Substantia nigra (tissue), 51 donors: ENCODE measurements at places on chromosomes 4 and X.

- no peak for DNase-seq
Observed at GRCh38 chrX:141221611-141222010, 20.7 kb downstream of the SPANXC start.

DNA sequence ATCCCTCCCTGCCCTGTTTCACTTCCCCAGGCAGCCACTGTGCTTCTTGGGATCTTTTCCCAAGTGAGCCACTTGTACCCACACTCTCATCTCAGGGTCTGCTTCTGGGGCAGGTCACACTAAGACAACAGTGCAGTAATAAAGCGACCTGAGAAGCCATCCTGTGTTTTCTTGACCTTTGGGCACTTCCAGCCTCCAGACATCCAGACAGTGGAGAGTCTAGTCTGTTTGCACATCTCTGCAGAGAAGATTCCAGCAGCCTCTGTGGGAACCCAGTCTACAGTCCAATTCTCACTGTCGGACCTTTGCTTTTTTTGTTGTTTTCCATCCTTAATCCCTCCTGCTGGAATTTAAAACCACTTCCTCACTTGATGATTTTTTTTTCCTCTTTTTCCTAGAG lies 50.3 kb upstream of the ATP6AP2 start:
- no peak for DNase-seq

- DNase-seq: no peak
Observed at GRCh38 chrX:13123857-13124345, 79.5 kb upstream of the FAM9C start.

DNA sequence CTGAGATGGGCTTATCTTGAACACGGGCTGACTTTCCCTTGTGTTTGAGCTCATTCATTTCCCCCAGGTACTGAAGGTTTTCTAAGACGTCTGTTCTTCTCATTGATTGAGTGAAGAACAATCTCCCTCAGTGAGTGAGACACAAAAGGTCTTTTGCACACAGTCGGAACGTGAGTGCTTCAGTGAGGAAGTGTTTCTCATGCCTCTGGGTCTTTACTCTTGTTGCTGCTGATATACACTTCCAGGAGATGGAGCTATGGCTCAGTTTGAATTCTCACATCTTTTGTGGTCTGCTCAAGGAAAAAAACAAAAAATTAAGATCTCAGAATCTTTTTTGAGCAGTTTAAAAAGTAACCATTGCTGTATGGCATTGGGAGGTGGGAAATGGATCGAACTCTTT lies 981.9 kb upstream of the TENM3 start:
- no peak for DNase-seq

GRCh38 chr4:86393749-86394148 lies 33.9 kb upstream of the MAPK10 start:
- DNase-seq: no peak

DNA sequence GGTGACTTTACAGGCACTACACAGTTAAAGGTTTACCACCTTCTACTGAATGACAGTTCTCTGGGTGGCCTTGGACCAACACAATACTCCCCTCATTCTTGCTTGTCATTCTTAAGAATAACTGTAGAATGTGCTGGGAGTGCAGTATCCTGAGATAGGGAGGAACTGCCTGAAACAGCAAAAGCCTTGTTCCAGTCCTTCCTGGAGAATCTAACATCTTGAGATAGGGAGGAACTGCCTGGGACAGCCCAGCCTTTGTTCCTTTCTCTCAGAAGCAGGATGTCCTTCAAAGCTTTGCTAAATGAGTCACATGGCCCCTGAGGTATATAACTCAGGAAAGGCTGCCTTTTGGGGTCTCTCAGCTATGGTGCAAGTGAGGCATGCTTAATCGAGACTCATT lies 145.7 kb upstream of the MBNL3 start:
- DNase-seq: no peak

GRCh38 chrX:10620121-10620699 lies at the start of gene MID1:
Gene MID1 (minus strand): TSS chrX:10620585. CDS start chrX:10567547, 53,038 bp downstream.
- DNase-seq: peak; percentile 4

DNA sequence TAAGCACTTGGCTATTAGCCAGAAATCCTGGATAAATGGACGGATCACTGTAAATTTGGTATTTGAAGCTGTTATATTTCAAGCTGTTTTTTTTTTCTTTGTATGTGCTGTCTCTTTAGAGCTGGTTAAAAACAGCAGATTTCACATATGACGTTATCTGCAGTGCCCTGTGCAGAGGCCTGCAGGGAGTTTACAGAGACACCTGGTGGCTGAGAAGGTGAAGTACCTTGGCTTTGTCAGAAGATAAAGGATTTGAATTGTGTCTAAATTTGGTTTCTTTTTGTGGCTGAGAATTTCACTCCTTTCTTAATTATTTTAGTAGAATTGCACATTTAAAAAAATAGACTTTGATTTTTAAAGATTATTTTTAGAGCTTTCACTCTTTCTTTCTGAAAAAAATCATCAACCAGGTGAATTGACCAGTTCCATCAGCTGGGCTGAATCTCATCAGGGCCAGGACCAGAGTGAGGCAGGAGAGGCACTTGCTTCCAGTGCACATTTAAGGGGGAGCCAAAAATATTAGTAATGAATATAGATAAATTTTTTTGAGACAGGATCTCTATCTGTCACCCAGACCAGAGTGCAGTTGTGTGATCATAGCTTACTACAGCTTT lies 9.6 kb upstream of the CHRNA9 start:
- no peak for DNase-seq

GRCh38 chrX:46626566-46626965 lies 53.0 kb downstream of the CHST7 start:
- DNase-seq: no peak

DNA sequence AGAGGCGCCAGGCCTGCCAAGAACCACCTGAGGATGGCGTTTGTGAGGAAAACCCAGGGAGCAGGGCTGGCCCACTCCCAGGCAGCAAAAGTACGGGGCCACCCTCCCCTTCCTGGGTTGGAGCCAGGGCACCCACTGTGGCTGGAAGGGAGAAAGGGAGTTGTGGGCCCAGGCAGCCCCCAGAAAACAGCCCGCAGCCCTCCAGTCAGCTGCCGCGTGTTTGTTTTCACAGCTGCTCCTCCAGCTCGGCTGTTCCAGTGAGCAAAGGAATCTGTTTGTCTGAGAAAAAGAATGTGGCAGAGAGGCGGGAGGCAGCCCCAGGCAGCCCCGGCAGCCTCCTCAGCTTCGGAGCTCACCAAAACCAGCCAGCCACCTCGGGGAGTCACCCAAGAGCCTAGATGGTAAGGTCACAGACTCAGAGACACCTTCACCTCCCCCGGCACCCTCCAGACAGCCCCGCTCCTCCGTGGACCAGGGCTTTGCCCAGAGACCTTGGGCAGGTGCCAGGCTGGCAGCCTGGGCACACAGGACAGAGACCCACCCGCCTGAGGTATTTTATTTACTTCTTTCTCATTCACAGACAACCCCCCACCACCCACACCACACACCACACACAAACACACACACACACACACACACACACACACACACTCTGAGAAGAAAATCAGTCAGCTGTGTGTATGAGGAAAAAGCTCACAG lies 338.1 kb downstream of the BCOR start:
- DNase-seq: no peak

DNA sequence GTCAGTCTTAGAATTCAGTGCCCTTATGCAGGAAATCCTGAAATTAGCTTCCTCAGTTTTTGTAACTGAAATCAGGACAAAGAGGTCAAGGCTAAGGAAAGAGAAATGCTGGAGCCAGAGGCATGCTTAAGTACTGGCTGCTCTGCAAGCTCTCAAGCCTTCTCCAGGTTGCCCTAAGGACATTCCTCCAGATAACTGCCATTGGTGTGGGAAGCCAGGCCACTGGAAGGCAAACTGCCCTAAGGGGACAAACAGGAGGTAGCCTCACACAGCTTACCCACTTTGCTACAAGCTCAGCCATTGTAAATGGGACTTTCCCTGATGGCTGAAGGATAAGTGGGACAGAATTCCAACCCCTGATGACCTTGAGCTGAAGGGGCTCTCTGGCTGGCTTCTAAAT lies 606.9 kb upstream of the PCDH10 start:
- DNase-seq: no peak

GRCh38 chr4:115424852-115425251 lies 311.4 kb upstream of the NDST4 start:
- DNase-seq: no peak

DNA sequence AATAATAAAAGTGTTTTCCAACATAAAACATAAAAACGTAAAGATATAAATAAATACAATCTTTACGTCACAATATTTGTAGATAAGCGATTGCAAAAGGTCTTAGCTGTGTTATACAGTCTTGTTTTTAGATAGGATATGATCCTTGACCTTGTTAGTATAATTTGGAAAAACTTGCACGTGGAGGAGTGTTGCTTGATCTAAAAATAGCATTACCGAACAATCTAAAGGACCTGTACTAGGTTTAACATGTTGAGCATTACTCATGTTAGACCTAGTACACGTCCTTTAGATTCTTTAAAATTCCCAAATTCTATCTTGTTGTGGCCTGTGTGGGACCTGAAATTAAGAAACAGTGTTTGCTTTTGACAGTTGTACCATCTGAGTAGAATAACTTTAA lies 1.6 kb downstream of the METAP1 start:
- DNase-seq: no peak

GRCh38 chrX:10040961-10041360 lies 73.8 kb downstream of the CLDN34 start:
- DNase-seq: no peak

DNA sequence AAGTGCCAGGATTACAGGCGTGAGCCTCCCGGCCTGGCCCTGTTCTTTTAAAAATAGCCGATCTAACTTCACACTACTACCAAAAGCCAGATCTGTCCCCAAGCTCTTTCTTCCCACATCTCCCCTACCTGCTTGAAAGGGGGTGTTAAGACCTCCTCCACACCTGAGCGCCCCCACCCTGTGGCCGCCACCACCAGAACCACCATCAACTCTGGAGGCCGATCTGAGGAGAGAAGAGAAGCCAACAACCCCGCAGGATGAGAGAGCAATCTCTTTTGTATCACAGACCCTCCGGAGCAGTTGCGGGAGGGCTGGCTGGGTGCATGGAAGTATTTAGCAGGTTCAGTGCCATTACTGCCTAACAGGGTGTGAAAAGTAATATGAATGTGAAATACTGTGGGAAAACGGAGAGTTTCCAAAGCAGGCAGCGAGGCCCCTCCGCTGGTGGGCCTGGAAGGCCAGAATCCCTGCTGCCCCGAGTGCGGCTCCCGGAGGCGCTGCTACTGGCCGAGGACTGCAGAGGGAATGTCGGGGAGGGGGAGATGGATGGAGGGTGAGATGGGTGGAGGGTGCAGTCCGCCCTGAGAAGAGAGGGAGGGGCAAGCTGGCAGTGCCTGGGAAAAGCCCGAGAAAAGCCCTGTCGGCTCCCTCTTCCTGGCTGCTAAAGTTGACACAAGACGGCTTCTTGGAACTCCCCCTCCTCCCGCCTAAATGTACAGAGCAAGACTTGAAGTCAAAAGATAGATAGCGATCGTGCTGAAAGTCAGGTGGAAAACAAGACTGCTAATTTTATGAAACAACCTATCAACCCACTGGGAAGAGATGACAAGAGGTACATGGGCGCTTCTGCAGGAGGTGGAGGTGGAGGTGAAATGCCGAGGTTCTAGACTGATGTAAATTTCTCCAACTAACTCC lies 22.3 kb downstream of the HAND2 start:
- no peak for DNase-seq

GRCh38 chr4:116180157-116180601 lies 905.2 kb downstream of the TRAM1L1 start:
- no peak for DNase-seq

- no peak for DNase-seq
Observed at GRCh38 chr4:153252122-153252521, 47.9 kb downstream of the TRIM2 start.

DNA sequence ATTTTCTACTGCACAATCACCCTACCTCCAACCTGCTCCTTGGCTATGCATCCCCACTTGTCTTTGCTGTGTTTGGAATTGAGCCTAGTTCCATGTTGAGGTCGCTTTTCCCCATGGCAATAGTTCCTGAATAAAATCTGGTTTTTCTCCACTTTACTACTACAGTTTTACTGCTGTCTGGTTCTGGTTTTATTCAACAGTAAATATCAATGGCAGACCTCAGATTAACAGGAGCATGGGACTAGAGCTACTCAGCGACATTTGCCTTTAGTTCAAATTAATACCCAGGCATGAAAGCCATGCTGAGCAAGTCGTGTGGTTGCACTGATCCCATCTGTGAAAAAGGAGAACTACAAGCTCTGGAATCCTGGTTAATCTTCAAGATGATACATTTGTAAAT lies 460.3 kb downstream of the GRXCR1 start:
- no peak for DNase-seq

GRCh38 chr4:112060212-112060611 lies 85.0 kb upstream of the FAM241A start:
- no peak for DNase-seq

DNA sequence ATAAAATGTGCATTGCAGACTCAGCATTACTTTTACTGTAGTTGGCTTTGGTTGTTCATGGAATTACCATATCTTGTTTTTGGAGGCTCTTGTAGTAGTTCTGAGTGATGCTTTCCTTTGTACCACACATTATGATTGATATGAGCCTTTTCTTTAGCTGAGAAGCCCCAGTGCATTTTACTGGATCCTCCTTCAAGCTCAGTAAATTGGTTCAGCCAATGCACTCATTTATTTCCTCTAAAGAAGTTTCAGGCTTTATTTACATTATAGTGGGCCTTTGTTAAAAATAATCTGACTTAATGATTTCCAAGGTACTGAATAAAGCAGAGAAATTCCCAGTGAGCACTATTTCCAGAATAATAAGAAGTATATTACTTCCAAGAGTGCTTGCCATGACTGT lies 21.8 kb downstream of the UPRT start:
- no peak for DNase-seq

DNA sequence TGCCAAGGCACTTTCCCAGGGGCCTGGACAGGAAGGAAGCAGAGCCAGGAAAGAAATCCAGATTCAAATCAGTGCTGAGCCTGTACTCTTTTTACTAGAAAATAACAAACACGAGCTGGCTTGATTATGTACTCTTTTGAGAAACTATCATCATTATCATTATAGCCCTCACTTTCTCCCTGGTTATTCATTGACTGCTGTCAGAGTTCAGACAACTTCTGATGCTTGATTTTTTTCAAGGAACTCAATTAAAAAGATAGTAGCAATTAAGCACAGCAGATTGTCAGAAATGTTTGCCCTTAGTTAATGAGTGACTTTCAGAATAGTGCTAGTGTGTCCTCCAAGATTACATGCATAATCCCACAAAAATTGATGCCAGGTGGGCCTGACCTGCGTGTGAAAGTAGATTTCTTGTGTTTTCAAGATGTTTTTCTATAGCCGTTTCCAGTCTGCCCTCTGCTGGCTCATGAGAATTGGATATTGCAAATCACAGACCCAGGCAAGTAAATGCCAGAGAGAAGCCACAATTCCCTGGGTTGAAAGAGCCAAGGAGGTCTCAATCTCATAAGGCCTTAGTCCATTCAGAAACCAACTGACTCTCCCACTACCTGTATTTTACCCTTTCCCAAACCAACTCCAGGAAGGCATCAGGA lies 14.3 kb upstream of the PNPLA4 start:
- no peak for DNase-seq

- DNase-seq: no peak
Observed at GRCh38 chrX:149221230-149221629, 283.9 kb downstream of the IDS start.

GRCh38 chrX:3175659-3176438 lies 134.6 kb downstream of the ARSF start:
- DNase-seq: no peak

GRCh38 chr4:124640022-124640730 lies 72.4 kb downstream of the ANKRD50 start:
- DNase-seq: no peak

- DNase-seq: no peak
Observed at GRCh38 chr4:6586715-6587325, 11.8 kb downstream of the MAN2B2 start.
